ENCODE measurements at places on chromosomes 13 and 19. TPM values are rescaled to one million over a fixed set of nuclear protein-coding genes. Genes with fewer than 3 reads are reported as not detected.

DNA sequence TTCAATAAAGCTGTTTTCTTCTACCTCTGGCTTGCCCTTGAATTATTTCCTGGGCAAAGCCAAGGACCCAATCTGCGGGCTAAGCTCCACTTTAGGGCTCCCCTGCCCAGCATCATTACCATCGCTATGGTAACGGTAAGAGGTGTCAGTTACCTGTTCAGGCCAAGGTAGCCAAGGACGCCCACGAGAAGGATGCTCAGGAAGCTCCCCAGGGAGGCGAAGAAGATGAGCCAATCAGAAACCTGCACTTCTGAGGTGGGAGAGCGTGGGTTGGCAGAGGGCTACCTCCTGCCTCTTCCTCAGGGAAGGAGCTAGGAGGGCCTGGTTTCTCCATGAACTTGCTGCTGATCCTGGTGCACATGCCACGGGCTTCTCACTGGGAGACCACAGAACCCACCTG is 24.7 kb downstream of the IL12RB1 start:
- no peak for DNase-seq
- H3K4me3 ChIP-seq, result no peak overlapping the region
- H3K27ac ChIP-seq, result no peak overlapping the region
- peaks cover 11% of the 10 kb centered on the region for H3K4me1 ChIP-seq
- H3K27me3 ChIP-seq, result no peaks in the 10 kb centered on the region

GRCh38 chr13:94063096-94063495 is 416.4 kb downstream of the DCT start:
- no peaks in the 10 kb centered on the region for H3K36me3 ChIP-seq
- H3K4me1 ChIP-seq, result no peaks in the 10 kb centered on the region
- DNase-seq, result no peak
- H3K27ac ChIP-seq, result no peak overlapping the region
- no peak overlapping the region for H3K4me3 ChIP-seq

GRCh38 chr13:98327371-98328270 is 150.6 kb upstream of the RNF113B start:
- no peak for DNase-seq
- no peaks in the 10 kb centered on the region for H3K4me1 ChIP-seq
- H3K27ac ChIP-seq, result no peak overlapping the region
- H3K4me3 ChIP-seq, result no peak overlapping the region
- no peaks in the 10 kb centered on the region for H3K36me3 ChIP-seq
- peaks cover 2% of the 10 kb centered on the region for H3K27me3 ChIP-seq

The LRRC63 gene
- total RNA-seq, result 0.47 TPM

The TUBA3C gene
- not detected for total RNA-seq

The MYO1F gene
- total RNA-seq, result 21.0 TPM
